ENCODE measurements at places on chromosomes 6 and 20. TPM values are rescaled to one million over a fixed set of nuclear protein-coding genes. Genes with fewer than 3 reads are reported as not detected.

Gene GTPBP2
- total RNA-seq = 38.6 TPM

Gene SEMG1
- not detected for total RNA-seq

Gene DEFB118
- not detected for total RNA-seq

Gene TDRD6
- 0.26 TPM for total RNA-seq
